ENCODE measurements at places on chromosomes 12 and 14.

- no peak for DNase-seq
These were observed 836 bp downstream of the EVL start for GRCh38 chr14:100065942-100066574.

DNA sequence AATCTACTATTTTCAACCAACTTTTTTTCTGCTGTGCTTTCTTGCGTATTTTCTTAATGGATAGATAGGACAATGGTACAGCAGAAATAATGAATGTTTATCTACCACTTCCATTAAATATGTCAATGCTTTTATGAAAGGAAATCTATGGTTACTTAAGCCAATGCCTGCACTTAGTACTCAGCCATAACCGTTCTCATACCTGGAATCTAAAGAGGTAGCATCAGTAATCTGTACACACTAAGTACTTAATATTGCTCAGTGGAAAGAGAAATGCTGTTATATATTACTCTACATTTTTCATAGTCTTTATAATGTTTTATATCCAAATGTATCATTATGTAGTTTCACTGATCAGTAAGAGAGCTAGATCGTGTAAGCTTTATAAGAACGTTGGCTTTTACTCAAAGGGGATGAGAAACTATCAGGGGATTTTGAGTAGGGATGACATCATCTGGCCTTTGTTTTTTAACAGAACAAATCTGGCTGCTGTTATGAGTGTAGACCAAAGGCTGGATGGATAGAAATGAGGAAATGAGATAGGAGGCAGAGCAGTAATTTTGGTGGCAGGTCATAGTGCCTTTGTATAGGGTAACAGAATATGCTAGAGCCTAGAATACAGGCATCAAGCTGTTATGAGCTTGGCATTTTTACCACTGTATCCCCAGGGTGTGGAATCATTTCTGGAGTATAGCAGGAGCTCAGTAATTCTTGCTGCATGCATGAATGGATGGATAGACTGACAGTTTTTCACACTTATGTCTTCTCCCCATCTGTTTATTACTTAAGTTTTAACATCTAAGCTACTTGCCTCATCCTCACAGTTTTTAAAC is 34.0 kb downstream of the ALG10B start:
- DNase-seq, result no peak

DNA sequence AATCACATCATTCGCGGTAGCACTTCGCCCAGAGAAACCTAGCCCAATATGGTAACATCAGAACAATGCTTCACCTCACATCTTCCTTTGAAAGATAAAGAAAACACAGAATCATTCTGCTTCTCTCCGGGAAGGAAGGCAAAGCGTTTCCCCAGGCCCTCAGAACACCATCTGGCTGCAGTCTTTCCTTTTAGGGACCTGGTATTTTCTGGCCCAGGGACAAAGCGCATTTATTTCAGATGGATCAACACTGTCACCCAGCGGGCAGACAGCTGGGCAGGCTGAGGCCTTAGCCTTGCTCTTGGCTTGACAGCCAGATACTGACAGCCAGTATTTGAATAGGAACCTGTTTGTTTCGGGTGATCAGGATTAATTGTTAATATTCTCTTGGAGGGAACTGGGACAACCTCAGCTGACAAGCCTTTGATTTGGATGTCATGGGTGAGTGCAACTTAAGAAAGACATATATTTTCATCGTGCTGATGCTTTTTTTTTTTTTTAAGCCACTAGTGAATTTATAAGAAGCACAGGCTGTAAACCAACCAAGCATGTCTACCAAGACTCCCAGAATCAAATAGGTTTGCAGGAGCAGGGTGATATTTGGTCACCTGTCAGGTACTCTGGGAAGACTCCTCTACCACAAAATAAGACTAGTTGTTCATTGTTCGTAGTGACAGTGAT is 118.9 kb downstream of the VEZT start:
- peak; percentile 72 for DNase-seq

- DNase-seq, result no peak
These were observed 382.6 kb downstream of the SNAPC1 start for GRCh38 chr14:62144863-62145262.

- DNase-seq, result no peak
These were observed 18.2 kb downstream of the PDE6H start for GRCh38 chr12:14991069-14991468.

- DNase-seq, result no peak
These were observed 152.6 kb downstream of the DERA start for GRCh38 chr12:16063726-16064125.

DNA sequence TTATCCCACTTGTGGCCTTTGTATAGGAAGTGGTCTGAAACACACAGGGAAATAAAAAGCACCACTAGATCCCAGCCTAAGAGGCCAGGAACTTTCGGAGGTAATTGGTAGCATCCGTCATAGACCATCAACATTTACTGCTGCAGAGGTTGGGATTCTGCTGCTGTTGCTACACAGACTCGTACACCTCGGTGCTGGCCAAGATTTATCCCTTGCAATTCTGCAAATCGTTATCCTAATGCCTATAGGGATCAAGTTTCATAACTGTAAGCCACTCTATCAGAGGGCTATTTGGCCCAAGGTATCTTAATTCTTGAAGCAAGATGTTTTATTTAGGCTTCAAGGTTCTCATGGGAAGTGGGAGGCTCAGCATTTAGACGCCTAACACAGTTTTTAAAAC is 913.6 kb downstream of the GALC start:
- DNase-seq, result no peak

DNA sequence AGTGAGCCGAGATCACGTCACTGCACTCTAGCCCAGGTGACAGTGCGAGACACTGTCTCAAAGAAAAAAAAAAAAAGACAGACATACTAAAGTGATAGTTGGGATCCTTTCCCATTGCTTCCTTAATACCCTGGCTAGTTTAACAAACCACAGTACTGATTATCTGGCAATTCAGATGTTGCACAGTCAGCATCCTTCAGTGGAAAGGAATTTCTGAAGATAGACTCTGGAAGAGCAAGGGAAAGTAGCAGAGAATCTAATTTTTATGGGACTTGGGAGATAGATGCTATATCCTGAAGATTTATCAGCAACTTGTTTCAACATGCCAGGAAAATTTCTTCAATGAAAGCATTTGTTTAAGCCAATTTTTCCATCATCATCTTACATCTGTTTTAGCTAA is 6.5 kb upstream of the PPFIBP1 start:
- DNase-seq, result no peak

DNA sequence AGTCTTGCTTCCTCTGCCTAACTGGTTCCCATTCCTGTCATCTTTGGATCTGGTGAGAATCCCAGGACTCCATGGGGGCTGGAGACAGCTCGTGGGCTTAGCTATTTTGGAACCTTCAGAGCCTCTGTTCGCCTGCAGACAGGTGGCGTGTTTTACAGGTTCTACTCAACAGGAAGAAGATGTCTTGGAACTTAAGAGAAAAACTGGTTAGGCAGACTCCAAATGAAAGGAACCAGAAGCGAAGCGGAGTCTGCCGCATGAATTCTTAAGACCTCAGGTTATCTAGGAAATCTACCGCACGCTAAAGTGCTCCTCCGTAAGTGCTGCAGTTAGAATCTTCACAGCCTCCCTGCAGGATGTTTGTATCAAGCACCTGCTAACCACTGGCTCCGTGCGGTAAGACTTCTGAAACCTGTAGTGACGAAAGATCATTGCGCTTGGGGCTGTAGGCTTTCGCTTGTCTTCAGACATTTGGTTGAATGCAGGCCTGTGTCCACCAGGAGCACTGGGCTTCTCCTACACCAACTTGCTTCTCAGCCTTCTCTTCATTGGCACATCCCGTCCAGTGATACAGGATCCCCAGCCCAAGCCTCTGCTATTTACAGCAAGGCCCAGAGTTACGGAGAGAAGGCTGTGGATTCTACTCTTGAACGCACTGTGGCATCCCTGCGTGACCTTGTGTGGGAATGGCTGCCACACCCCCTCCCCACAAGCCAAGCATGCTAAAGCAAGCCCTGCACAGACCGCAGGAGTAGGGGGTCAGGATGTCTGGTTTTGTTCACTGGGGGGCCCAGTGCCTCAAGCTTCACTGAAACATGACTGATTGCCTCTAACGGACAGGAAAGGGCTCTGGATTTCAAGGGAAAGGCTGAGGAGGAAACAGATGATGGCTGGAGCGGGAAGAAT is 35.0 kb downstream of the ACADS start:
- DNase-seq, result no peak

- no peak for DNase-seq
These were observed 132.0 kb downstream of the KICS2 start for GRCh38 chr12:64090047-64090446.

DNA sequence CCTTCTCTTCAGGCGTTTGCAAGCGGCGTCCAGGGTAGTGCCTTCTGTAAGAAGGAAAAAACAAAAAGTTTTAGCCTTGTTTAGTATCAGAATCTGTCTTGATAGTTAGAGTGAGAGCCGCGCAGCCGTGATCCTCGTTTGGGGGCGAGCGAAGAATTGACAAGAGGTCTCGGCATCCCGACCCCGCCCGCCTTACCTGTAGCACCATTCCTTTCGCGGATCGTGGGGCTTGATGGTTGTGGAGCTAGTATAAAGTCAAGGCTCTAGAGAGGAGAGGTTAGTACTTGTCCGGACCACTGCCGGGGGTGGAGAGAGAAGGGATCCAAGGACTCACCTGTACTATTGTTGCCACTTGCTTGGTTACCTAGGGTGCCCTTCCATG is 494 bp downstream of the TMTC3 start:
- peak; percentile 56 for DNase-seq

DNA sequence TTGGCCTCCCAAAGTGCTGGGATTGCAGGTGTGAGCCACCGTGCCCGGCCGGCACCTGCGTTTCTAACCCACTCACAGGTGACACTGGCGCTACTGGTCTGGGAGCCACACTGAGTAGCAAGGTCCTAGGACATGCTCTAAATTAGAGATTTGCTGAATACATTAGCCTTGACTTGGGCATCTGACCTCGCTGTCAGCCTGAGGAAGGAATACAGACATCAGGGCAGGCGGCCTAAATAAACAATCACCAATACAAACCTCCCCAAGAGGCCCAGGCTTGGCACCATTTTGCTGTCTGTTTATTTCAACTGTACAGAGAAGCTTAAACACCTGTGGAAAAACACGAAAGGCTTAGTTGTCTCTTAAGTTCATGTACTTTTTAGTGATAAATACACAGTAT is 27.5 kb downstream of the P2RX4 start:
- peak; percentile 17 for DNase-seq

GRCh38 chr14:29810682-29811081 is 117.0 kb downstream of the PRKD1 start:
- no peak for DNase-seq

GRCh38 chr14:99136047-99136400 is 136.0 kb downstream of the BCL11B start:
- DNase-seq, result no peak

DNA sequence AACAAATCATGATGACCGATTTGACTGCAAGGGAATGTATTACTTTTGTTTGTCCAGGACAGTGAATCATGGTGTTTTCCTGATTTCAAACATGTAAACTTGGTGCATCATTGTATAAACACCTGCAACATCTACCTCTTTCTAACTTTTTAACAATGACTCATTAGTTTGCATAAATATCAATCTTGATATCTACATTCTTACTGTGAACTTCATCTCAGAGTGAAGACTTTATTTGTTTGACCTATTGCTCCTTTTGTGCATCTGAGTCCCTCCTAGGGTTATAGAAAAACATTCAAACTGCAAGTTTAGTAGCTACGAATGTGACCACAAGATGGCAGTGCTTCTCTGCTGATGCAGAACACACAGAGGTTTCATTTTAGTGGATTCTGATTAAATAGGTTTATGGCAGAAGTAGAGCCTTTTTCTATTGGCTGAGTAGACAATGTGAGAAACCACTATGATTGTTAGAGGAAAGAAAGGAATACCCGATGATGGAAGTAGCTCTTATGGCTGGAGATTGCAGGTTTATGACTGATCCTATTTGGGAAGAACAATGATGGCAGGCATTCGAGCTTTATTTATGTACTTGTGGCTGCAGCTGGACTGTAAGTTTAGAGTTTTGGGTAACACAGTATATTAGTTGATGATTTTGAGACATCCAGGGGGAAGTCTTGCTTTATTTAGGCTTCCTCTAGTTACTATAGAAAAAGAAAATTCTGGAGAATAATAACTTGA is 244.2 kb upstream of the OR4E1 start:
- DNase-seq, result no peak

GRCh38 chr12:132448463-132448820 is 41.5 kb upstream of the FBRSL1 start:
- no peak for DNase-seq

DNA sequence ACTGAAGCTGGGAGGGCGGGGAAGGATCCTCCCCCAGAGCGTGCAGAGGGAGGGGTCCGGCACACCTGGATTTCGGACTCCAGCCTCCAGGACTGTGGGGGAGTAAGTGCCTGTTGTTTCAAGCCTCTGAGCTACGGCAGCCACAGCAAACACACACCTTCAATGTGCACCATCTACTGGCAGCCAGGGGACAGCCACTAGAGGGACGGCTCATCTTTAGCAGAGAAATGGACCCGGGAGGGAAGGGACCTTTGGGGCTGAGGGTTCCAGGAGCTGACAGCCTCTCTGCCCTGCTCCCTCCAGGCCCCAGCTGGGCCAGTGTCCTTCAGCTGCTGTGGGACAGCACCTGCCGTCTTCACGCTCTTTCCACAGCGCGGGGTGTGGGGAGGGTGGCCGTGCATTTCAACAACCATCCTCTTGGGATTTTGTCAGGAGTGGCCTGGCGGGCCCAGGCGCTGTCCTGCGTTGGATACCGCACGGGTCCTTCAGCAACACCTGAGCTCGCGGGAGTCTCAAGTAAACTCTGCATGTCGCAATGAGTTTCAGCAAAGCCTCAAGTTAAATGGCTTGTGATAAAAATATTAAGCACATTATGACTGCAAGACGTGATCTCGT is 209.2 kb upstream of the C14orf180 start:
- peak; percentile 38 for DNase-seq

DNA sequence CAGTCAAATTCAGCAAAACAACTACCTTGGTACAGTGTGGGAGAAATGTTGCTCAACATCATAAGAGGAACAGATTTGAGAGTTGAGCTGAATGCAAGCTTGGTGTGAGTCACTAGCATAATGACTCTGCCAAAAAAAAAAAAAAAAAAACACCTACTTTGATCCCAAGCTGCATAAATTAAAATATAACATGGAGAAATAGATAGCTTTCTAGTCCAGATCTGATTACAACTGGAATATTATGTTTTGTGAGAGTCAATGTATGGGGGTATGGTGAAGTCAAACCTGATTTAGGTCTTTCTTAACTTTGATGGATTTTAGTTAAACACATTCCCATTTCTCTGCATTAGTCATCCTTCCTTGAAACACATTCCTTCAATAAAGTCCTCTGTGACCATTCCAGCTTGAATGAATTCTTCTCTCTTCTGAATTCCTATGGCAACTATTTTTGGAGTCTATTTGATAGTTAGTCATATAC is 188.1 kb downstream of the SLC5A8 start:
- no peak for DNase-seq

Measured in Right ventricle myocardium superior (tissue), 1 donor.